Fibroblast of skin of right quadriceps (primary cell): ENCODE measurements at places on chromosomes 5 and 9.

- no peak for DNase-seq
Measured at GRCh38 chr9:71524516-71524915, 243.8 kb downstream of the CEMIP2 start.

- DNase-seq = no peak
Measured at GRCh38 chr9:76101491-76101890, 211.0 kb downstream of the PCSK5 start.

- no peak for DNase-seq
Measured at GRCh38 chr9:7192266-7192665, 434.5 kb downstream of the KDM4C start.

- no peak for DNase-seq
Measured at GRCh38 chr9:94866770-94867169, 140.3 kb downstream of the AOPEP start.

DNA sequence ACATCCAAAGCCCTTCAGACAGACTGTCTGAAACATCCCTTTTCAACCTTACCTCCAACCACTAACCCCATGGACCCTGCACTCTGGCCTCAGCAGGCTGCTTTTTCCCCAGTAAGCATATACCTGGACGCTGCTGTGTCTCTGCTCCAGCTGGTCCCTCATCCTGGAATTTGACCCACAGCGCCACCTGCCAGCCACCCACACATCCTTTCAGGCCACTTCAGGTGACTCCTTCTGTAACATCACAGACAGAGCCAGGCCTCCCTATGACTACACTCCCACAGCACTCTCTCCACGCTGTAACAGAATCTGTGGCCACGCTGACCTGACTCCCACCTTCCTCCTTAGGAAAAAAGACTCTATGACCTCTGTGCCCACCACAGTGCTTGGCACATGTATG, 3.4 kb downstream of the MGAT1 start:
- DNase-seq = no peak

- DNase-seq = peak; percentile 56
Measured at GRCh38 chr9:2729003-2729402, 11.7 kb downstream of the KCNV2 start.

- DNase-seq = no peak
Measured at GRCh38 chr9:19378164-19378563, 1.9 kb downstream of the RPS6 start.

GRCh38 chr5:65928322-65928752, 2.0 kb downstream of the ERBIN start:
- DNase-seq = no peak

- DNase-seq = no peak
Measured at GRCh38 chr9:133876836-133877235, 115.3 kb downstream of the VAV2 start.

DNA sequence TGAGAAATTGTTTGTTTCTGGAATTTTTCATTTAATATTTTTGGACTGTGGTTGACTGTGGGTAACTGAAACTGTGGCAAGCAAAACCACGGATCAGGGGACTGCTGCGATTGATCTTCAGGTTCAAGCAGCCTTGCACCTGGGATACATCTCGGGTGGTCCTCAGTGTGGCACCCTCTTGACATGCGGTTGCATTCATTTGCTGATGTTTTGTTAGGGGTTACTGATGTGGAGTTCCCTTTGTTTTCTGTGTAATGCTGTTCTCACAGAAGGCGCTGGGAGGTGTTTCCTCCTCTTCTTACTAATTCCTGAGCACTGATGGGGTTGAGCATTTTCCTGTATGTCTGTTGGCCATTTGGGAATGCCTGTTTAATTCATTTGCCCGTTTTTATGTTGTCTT, 60.4 kb downstream of the EHMT1 start:
- DNase-seq = no peak

- DNase-seq = no peak
Measured at GRCh38 chr9:137658781-137659180, 40.0 kb downstream of the EHMT1 start.

DNA sequence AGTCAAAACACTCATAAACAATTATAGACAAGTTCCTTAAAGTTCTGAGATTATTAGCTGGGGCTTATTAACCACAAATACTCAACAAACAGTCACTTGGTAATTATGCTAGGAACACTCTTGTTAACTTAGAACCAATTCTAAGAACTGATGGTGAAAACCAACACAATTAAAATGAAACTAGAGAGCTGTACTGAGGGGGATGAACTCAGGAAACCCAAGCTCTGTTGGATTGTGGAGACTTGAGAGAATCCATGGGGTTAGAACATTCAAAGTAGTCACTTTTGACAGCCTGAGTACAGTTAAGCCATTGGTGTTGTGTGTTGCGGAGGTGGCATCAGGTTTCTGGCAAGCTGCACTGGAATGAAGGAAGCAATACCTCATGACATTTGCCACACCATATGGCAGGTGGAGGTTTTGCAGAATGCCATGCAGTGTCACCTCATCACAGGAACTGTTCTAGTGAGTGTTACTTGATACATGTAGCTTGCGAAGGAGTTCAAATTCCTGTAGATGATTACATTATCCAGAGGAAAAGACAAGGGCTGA, 480.9 kb upstream of the CD180 start:
- no peak for DNase-seq
